Stimulated activated CD4-positive, alpha-beta T cell treated with anti-CD3 and anti-CD28 coated beads, TNF-alpha, amount 100 ng/mL, for 4 hours (primary cell): ENCODE measurements at places on chromosomes 13 and 19.

DNA sequence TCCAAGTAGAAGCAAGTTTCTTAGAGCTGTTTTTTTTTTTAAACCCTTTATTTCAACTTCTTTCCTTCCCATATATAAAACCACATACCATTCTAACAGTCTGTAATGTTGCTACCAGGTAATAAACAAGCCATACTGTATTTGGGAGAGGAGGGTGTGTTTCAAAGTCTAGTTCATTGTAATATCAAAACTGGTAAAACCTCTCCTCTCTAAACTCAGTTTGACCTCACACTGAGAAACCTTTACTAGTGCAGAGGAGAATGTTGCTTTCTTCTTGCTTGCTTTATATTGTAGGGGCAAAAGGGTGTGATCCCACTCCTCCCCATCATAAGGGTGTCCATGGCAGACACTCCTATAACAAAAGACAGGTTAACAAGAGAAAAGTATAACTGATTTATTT lies 155.1 kb downstream of the GGACT start:
- no peak for DNase-seq

- no peak for DNase-seq
Observed at GRCh38 chr13:48569104-48569666, 36.3 kb upstream of the RCBTB2 start.

DNA sequence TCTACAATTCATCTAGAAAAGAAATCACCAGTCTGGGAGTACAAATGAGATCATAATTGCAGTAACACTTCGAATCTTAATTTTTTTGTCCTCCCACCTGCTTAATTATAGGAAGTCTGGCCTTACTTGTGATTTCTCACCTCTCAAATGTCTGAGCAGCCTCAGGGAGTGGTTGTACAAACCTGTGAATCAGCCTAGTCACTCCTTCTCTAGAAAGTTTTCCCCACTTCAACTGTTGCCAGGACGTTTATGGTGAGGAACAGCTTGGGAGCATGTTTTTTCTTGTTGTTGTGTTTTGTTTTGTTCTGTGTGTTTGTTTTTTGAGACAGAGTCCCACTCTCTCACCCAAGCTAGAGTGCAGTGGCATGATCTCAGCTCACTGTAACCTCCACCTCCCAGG lies 50.3 kb upstream of the CLDN10 start:
- no peak for DNase-seq

DNA sequence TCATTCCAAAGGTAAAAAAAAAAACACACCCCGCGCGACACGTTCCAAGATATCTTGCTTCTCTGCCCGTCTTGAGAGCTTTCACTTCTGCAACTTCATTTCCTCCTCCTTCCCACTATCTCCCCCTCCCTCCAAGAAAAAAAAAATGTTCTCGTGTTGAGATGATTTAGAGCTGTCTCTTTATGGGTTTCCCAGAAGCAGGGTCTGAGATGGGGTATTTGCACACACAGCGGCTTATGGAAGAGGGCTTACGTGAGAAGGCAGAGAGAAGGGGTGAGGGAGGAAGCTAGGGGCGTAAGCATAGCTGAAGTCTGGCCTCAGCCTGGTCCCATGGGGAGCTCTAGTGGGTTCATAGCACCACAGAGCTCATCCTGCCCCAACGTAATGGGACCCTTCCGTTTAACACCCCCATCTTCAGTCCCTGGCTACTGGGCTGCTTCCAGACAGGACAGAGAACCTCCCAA lies 31.3 kb upstream of the USE1 start:
- no peak for DNase-seq

GRCh38 chr19:54341295-54341694 lies 2.3 kb upstream of the LILRA4 start:
- DNase-seq: no peak

DNA sequence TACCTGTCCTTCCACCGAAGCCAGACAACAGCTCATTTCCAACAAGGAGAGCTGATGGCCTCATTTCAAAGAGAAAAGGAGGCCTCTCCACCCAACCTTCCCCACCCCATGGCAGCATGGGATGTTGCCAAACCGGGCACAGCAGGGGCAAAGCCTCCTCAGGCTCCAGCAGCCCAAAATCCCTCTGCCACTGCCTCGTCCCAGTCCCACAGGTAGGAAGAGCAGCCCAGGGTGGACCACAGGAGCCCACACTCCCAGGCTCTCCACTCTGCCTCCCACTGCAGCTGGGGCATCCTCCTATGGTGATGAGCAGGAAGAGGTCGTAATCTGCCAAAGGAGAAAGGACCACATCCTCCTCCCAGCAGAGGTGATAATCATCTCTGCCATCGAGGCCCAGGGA lies 50.9 kb downstream of the PEPD start:
- no peak for DNase-seq
